ENCODE measurements at places on chromosomes 7 and 10.
A peak's percentile ranks its signal among the peaks of the same experiment; 100 is the strongest.

DNA sequence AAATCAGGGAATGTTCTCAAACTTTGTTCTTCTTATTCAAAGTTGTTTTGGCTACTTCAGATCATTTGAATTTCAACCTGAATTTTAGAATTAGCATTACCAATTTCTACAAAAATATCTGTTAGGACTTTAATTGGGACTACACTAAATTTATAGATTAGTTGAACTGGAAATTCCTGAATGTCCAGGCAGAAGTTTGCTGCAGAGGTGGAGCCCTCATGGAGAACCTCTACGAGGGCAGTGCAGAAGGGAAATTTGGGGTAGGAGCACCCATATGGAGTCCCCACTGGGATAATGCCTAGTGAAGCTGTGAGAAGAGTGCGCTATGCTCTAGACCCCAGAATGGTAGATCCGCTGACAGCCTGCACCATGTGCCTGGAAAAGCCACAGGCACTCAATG lies 22.8 kb upstream of the AGMO start:
- DNase-seq = no peak

DNA sequence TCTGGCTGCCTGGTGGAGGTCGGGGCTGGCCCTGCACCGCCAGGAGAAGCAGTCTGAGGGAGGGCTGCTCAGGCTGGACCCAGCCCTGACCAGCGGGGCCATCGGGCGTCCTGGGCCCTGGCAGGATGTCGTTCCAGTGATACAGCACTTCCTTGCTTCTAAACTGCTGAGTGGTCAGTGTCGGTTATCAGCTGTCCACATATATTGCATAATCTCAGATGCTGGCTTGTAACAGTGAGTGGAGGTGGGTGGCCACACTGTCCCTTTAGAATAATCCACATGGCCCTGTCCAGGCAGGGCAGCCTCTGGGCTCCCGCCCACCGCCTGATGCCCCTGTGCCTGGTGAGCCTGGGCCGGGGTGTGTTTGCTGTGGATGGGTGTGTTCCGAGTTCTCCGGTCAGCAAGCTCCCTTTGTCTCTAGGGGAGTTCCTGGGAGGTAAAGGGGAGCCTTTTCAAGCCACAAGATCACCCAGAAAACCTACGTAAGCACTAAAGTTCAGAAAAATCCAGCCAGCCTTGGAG lies 86.1 kb downstream of the LHPP start:
- DNase-seq = no peak

DNA sequence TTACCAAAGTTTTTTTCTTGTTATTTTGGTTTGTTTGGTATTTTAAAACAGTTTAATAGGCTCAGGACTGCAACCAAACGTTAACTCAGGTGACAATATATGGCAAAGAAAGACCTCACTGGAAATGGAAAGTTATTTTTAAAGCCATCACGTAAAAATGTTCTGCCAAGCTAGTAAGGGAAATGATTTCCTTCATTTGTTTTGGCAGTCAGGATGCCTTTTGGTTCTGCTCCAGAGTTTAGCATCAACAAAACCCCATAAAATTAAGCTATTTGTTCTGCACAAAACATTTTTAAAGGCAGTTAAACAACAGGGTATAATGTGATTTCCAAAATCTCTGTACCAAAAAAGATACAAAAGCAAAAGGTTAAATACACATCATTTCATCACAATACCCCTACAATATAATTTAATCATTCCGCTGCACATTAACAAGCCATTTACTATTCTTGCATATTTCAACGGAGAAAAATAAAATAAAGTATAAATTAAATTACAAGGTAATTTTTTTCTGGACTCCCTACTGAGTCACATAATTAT lies 172.4 kb downstream of the SEMA3E start:
- DNase-seq = no peak

- peak; percentile 91 for DNase-seq
Observed at GRCh38 chr7:81725812-81726127, 44.1 kb downstream of the HGF start.

DNA sequence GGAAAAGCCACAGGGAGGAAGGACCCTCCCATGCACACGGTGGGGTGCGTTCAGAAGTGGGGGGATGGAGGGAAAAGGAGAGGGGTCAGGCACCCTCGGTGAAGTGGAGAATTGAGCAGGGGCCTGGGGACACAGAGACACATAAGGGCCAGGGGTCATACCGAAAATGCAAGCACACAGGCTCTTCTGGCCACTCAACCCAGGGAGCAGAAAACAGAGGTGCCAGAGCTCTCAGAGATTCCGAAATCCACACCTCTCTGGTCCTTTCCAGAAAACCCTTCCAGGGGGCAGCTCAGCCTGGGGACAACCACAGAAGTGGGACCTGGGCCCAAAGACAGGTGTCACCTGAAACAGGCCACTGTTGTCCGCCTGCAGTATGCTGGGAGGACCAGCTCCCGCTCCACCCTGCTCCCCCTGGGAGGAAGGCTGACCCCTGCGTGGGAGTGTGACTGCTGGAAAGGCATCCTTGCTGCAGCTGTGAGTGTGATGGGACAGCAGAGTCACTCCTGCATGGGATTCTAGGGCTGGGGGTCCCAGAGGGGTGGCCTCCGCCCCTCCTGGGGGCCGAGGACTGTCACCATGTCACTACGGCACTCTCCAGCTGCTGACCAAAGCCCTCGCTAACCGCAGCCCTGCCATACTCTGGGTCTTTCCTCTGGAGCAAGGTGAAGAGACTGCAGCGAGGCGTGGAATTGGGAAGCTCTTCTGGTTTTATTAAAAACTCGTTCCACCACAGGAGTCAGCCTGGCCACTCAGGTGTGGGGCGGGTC lies 63.1 kb downstream of the TMEM209 start:
- no peak for DNase-seq
